Activated gamma-delta T cell treated with Interleukin-2 at 50 U/mL for 16 hours (primary cell): ENCODE measurements at places on chromosomes 12 and 14.

DNA sequence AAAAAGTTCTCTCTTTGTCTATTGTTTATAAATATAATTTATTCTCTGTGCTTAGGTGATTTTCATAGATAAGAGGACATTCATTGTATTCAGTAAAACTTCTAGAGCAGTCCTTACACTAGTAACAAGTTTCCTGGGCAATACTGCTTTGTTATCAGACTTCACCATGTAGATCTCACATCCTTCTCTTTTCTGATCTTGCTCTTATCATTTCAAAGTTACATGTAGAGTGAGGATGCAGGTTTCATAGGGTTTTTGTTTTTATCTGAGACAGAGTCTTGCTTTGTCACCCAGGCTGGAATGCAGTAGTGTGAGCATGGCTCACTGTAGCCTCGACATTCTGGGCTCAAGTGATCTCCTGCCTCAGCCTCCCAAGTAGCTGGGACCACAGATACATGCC is 789.5 kb downstream of the DIO2 start:
- no peak for DNase-seq

DNA sequence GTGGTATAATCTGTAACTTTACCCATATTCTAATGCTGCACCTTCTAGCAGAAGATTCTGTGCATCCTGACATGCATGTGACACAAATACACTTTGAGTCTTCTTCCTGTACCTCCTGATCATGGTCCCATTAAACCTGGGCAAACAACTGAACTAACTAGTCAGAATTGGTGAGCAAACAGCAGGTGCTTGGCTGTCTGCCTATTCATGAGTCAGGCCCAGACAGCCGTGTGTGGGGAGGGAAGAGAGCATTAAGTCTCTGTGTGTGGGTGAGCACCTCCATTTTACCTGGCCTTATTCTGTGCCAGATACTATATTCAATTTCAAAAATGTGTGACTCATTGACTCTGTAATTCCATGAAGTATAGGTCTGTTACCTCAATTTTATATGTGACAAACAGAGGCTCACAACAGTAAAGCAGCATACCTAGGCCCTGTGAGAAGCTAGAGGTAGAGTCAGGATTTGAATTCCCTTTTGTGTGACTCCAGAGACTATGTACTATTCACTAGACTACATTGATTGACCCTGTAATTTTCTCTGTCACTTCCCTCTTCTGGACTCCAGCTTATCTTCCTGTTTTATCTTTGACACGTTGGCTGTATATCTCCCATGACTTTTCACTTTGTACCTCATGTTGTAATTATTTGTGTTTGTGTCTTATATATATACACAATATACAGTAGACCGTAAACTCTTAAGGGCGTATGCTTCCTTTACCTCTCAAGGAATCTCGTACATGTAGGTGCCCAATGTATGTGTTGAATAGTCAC is 32.2 kb downstream of the SUSD6 start:
- peak; percentile 50 for DNase-seq

GRCh38 chr12:120870415-120870814 is 33.7 kb downstream of the SPPL3 start:
- DNase-seq: no peak

DNA sequence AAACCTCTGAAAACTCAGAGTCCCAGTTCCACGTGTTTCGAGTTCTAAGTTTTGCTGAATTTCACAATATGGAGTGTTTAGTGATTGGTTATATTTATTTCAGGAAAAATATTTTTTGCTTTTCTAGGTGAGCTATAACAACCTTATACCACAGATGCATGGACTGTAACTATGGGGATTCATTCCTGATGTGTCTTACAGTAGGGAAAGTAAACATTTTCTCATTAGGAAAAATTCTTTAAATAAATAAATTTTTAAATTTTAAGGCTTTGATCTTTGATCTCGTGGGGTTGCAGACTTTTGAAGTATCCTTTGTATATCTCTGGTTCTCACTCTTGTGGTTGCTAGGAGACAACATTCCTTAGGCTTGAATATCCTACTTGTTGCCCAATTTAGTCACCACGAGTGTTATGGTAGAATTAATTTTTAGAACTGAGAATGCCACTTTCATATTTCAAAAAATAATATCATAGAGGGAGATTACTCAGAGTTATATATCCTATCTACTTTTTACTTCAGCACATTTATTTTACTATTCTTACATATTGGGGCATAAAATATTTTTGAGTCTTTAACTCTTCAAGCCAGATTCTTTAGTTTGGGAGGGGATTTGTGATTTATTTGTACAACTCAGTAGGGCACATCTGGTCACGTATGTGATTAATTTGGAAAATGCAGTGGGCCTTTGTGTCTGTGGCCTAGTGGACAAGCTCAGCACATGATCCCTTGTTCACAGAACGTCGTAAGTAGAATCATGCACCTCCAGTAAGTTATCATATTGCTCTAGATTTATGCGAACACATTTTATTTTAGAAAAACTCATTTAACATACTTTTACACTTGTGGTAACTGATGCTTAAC is 224.0 kb downstream of the TTC6 start:
- DNase-seq: no peak

DNA sequence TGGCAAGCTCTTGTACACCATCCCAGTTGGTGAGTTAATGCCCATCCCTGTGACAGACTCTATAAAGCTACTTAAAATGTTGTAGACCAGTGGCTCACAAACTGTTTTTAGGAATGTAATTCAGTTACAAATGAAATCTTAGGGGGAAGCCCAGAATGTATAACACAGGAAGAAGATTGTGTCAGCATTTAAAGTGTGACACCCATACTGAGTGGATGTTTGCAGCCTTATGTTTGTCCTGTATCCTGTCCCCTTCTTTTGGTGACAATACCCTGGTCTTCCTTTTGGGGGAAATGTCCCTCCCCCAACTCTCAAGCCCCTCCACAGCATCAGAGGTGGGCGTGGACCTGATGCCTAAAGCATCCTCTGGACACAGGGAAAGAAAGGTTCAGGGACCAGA is 47.6 kb upstream of the FAM222A start:
- no peak for DNase-seq

- no peak for DNase-seq
Measured at GRCh38 chr12:115583591-115583990, 693.9 kb downstream of the MED13L start.

DNA sequence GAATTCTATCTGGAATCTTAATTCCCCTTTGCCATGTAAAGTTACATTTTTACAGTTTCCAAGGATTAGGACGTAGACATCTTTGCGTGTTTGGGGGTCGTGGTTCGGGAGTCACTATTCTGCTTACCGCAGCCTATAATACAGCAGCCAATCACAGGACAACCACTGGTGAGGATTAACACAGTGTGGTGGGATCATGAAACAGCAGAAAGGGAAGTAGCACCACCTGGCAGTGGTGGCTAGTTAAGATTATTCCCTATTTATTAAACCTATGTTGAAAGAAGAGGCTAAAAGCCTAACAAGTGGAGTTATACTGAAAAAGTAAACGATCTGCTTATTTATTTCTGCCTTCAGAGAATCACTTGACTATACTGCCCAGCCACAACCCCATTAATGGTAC is 71.7 kb downstream of the IPO8 start:
- no peak for DNase-seq

- DNase-seq: no peak
Measured at GRCh38 chr12:105245291-105245690, 9.3 kb upstream of the APPL2 start.

- DNase-seq: no peak
Measured at GRCh38 chr14:102507081-102507856, 2.3 kb downstream of the ANKRD9 start.

DNA sequence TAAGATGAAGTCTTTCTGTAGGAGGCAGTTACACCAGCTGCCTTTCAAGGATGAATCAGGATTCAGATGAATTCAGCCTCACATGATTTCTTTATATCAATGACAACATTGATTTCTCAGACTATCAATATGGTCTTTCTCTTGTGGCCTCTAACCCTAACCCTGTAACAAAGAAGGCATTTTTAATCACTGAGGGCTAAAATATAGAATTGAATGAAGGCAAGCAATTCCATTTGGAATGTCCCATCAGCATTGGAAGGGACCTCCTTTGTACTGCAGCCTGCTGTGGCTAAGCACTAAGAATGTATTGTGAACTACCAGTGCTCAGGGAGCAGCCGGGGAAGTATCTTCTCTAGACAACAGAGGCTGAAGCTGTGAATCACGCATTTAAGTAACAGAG is 90.6 kb upstream of the FRMD6 start:
- no peak for DNase-seq

DNA sequence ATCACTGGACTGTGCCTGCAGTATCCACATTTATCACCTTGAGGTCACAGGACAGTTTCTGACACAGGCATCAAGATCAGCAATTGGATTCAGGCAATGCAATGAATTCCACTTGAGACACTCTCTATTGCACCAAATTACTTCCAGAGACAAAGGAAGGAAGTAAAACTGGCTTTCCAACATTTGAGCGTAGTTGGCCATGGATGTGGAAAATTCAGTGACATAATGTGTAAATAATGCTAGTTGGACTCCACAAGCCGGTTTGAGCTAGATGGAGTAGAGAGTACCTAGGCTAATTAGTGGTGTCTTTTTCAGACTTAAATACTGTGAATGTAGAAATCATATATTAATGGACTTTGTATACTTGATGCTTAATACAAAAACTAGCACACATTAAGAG is 168.3 kb upstream of the SYT1 start:
- DNase-seq: no peak

DNA sequence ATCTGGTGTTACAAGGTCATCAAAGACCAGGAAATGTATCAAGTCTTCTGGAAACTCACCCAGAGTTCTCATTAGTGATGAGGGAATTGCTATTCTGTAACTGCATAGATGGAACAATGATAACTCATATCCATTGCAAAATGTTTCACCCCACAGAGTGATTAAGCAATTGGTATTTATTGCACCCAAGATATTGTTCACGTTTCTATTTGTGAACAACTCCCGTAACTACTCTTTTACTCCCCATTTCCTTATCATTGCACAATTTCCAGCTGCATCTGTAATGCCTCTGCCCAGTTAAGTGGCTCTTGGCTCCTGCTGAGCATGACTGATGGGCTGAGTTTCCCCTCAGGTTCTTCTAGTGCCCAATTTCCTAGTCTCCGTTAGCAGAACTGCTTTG is 108.7 kb upstream of the PRICKLE1 start:
- no peak for DNase-seq

GRCh38 chr12:81208187-81208911 is 130.5 kb downstream of the ACSS3 start:
- no peak for DNase-seq

- no peak for DNase-seq
Measured at GRCh38 chr14:77909911-77910310, 110.0 kb downstream of the ADCK1 start.

DNA sequence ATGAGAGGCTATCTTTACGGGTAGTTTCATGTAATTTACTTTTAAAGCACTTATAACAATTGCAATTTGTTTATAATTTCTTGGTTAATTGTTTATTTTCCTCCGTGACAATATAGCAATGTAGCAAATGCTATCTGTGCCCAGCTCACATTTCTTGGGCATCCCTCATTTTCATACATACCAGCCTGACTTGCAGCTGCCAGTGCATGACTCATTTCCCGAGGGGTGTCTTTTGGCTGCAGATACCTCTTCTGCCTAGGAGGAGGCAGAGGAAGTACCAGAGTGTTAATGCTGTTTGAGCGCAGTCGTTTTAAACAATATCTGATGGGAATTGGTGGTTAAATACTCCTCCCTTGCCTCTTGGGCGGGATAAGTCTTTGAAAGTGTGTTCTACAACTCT is 104.2 kb upstream of the ABCD2 start:
- DNase-seq: no peak

GRCh38 chr12:27620121-27620520 is 76.1 kb upstream of the REP15 start:
- DNase-seq: no peak

DNA sequence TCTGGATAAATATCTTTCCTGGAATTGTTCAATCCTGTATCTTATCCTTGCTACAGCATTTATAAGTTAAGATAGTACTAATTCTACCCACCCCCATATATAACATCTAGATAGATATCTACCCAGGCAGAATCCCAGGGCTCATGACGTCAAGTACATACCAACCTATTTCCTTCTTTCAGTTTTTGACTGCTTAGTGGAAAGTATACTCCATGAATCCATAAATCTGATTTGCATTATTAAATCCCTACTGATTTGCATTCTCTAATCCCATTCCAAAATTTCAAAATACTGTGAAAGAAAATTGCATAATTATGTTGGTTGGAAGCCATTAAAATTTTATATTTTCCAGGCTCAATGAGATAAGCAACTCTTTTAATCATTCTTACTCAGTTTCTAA is 111.7 kb downstream of the KITLG start:
- DNase-seq: no peak

GRCh38 chr12:52235822-52236361 is 2.8 kb downstream of the KRT7 start:
- DNase-seq: no peak

- no peak for DNase-seq
Measured at GRCh38 chr12:31560516-31560915, 30.4 kb downstream of the DENND5B start.

DNA sequence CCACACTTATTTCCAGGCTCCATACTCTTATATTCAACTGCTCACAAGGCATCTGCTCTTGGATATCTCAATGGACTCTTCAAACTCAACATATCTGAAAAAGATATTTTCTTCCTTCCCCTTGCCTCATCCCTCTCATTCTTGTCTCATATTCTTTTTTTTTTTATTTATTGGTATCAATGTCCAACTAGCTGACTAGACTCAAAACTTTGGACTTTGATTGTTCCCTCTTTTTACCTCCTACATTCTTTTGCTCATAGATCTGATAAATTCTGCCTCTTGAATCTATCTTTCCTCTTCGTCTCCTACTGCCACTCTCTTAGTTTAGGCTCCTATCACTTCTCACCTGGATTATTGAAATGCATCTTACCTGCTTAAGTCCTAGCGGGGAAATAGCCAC is 25.8 kb downstream of the ARF6 start:
- DNase-seq: no peak

GRCh38 chr12:103580026-103580425 is 7.0 kb upstream of the STAB2 start:
- no peak for DNase-seq

DNA sequence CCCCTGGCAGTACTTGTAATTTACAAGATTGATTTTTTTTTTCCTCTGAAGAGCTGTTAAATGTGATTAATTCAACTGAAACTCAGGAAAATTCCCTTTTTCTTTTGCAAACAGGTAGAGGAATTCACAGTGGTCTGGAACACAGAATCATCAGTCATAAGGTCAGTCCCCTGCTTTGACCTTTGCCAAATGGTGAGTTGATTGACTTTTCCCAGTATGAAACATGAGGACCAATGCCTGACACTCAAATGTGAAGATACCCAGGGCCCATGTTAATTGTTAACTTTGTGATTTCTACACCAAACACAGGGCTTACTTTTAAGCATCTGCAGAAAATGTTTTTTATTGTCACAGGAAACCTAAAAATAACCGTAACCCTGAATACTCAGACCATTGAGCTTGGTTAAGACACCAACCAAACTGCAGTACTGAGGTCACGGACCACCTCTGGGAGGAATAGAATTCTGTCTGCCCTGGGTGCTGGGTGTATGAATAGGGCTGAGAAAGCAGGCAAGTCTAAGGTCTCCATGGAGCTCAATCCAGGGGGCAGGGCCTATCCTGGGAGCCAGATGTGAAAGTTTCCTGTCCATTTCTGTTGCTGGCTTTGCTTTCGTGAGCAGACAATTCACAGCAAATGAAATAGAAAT is 192.4 kb downstream of the TMX1 start:
- DNase-seq: no peak

GRCh38 chr14:44847526-44848309 is 114.0 kb downstream of the KLHL28 start:
- DNase-seq: no peak

GRCh38 chr12:84813780-84814663 is 98.6 kb downstream of the SLC6A15 start:
- no peak for DNase-seq

GRCh38 chr12:76142305-76142704 is 57.8 kb upstream of the NAP1L1 start:
- no peak for DNase-seq
